ENCODE measurements at places on chromosomes 6 and 20.
A peak's percentile ranks its signal among the peaks of the same experiment; 100 is the strongest.

DNA sequence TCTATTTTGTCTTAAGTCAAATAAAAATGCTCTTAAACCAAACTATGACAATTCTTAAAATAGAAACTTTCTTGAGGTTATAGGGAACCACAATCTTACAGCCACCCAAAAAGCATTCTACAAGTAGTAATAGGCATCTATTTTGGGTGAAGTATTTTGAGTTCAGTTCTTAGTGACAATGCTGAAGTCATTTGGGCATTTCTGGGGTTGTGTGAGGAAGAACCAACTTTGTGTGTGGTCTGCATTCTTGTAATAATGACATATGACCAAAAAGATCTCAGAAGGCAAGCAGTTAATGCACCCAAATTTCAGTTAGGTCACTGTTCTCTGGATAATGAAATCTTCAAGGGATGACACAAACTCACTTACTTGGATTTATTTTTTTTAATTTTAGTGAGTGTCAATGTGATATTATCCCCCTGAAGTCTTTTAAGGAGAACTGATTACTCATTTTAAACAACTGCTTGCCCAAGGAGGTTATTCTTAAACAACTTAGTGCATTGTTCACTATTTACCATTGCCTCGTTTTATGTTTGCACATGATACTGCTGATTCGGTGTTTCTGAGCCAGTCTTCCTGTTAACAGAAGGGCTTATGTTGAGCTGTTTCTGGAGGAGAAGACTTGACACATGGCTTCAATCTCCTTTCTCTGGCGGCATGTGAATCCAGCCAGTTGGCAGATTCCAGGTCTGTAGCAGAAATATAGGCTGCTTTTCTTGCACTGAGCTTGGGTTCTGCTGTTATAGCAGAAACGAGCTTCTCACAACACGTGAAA lies 618.9 kb downstream of the BCKDHB start:
- peak; percentile 6 for DNase-seq

DNA sequence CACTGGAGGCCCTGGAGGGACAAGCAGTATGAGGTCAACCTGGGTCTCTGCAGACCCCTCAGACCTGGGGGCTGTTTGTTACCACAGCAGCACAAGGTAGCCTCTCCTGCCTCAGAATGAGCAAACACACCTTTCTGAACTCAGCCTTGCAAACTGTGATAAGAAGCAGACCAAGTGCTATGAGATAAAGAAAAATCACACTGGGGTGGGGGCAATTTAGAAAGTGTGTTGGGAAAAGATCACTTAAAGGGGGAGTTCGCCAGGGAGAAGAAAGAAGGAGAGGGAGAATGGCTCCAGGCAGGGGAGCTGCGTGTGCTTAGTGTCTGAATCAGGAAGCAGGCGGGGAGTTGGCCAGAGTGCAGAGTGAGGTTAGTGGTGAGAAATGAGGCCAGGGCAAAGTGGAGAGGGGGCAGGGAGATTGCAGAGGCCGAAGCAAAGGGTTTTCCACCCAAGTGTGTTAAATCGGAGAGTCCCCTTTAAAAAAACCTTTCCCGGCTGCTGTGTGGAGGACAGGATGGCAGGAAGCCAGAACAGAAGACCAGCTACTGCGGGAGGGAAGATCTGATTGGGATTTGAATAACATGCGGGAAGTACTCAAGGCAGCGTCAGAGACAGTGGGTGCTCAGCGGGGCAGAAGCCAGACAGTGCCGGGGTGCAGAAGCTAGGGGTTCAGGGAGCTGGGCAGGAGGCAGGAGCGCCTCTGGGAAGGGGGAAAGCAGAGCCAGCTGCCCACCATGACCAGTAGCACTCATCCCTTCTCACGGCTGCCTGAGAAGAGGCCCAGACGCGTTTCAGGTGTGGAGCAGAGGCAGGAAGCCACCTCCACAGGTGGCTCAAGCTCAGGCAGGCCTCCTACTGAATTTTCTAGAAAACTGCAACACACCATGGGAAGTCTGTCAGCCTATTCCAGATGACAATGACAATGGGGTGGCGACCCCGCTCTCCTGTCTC lies 9.0 kb downstream of the ADA start:
- peak; percentile 75 for DNase-seq

DNA sequence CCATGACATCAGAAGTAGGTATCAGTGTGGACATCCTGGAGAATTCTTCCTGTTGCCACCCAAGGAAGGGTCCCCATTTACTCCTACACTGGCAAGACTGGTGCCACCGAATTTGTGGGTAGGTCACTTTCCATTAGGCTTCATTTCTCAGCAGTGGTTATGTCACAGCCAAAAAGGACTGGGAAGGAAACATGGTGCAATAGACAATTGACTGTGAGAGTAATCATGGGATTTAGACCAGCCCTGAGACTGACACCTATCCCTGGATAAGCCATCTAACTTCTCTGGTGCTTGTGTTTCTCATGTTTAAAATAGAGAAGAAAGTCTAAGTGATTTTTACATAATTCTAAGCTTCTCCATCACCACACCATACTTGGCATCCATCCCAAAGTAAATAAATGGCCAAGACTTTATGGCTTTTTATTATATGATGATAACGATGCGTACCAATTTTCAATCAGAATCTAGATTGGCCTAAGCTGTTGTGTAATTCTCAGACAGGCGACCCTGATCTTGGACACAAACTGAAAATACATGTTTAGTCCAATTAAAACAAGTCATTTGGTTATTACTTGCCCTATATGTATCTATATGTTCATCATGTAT lies 10.2 kb downstream of the SMPDL3A start:
- no peak for DNase-seq

GRCh38 chr6:12844284-12845223 lies 128.0 kb downstream of the PHACTR1 start:
- peak; percentile 49 for DNase-seq

- DNase-seq, result no peak
Measured at GRCh38 chr20:34345402-34345736, 17.7 kb upstream of the ITCH start.

- DNase-seq, result no peak
Measured at GRCh38 chr20:51176876-51177275, 154.0 kb upstream of the KCNG1 start.

GRCh38 chr6:20610636-20611370 lies 76.5 kb downstream of the CDKAL1 start:
- no peak for DNase-seq

DNA sequence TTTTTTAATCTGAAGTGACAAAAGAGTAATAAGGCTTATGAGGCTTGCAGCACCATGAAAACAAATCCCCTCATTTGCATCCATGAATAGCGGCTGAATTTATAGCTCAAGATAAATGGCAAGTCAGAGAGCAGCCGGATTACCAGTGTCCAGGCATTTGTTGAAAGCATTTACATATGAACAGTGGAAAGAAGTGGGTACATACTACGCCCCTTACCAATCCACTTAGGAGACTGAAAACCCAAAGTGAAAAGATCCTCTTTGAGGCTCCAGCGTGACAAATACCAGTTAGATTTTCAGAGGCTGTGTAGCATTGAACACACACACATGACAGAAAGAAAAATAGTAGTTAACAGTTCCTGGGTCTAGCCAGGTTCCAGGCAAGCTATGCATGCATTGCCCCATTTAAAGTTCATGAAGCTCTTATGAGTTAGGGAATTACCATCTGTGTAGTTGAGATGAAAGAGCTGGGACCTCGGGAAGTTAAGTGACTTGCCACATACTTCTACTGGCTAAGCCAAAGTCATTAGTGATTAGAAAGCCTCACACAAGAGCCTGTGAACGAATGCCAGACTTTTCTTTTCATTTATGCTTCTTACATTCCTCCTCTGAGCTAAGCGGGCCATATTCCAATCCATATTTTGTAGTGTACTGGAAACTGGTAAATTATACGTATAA lies 28.3 kb upstream of the NHSL1 start:
- peak; percentile 58 for DNase-seq

DNA sequence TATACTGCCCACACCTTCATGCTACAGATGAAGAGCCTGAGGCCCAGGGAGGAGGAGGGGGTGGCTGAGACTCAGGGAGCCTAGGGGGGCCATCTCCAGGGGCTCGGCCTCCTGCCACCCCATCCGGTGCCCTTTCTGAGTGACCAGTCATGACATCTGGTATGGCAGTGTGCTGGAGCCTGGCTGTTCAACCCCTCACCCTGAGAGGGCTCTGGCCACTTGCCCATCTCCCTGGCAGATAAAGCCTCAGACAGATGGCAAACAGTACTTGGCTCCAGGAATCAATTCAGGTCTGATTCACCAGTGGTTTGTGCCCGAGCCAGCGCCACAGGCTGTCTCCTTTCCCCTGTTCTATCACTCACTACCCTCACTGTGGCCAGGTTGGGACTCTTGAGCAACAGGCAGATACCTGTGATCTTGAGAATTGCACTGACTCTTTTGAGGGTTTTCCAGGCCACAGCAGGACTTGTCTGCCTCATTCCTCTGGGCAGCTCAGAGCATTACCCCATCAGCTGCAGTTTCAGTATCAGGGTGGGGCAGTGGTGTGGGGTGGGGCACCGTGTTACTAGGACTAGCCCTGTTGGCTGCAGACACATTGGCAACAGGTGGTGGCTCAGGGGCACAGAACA lies 22.8 kb downstream of the SRSF3 start:
- no peak for DNase-seq

GRCh38 chr6:79713701-79714322 lies 82.7 kb downstream of the SH3BGRL2 start:
- peak; percentile 90 for DNase-seq

- DNase-seq, result no peak
Measured at GRCh38 chr20:52586660-52587059, 385.5 kb upstream of the TSHZ2 start.

DNA sequence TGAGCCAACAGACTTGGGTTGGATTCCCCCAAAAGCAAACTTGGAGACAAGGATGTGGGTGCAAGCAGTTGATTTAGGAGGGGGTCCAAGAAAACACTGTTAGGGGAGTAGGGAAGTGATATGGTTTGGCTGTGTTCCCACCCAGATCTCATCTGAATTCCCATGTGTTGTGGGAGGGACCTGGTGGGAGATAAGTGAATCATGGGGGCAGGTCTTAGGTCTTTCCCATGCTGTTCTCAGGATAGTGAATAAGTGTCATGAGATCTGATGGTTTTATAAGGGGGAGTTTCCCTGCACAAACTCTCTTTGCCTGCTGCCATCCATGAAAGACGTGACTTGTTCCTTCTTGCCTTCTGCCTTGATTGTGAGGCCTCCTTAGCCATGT lies 542.6 kb downstream of the DHX35 start:
- DNase-seq, result no peak

- no peak for DNase-seq
Measured at GRCh38 chr6:107647439-107647948, 157.6 kb downstream of the SOBP start.

- DNase-seq, result no peak
Measured at GRCh38 chr6:24330137-24330732, 27.6 kb downstream of the DCDC2 start.

DNA sequence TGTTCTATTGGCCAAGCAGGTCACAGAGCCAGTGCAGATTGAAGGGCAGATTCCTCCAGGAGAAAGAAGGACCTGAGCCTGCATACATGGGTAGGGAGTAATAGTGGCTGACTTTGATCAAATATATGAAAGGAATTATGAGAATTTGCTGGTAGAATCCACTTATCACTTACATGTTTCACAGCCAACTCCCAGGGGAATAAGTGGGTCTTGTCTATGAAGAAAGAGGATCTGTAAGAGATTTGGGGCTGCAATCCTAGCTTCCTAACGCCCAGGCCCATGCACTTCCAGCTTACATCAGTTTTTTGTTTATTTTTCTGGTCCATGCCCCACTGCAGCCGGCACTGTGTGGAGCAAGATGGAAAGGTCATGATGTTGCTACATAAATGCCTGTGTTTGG lies 107.9 kb upstream of the SYNDIG1 start:
- DNase-seq, result no peak

DNA sequence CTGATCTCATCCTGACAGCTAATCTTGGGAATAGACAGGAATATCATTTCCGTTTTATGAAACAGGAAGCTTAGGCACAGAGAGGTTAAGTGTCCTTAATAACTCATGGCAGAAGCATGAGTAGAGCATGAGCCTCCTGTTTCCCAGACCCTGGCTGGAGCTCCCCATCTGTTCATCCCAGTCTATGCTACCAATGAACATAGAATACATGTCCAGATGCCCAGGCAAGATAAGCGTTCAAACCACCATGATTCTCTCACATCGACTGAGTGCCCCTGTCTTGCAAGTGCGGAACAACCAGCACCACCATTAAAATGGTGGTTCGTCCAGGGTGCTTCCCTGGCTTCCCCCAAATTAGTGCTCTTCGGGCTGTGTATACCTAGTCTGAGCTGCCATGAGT lies 217.1 kb downstream of the FARS2 start:
- no peak for DNase-seq

DNA sequence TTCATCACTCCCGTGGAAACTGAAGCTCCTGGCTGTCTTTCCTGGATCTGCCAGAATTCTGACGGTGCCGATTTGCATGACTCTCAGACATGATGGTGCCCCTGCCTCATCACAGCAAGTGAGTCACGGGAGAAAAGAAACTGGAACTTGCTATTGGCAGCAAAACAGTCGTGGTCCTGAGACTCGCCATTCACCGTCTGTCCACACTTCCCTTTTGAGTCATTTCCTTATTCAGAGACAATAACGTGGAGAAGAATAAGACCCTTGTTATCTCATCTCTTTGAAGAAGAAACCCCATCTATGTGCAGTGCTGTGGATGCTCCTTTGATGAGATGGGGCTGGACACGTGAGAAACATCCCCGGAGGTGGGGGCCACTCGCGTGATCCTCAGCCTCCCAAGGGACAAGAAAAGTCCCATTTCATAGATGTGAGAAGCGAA lies 4.2 kb downstream of the GPR31 start:
- no peak for DNase-seq

DNA sequence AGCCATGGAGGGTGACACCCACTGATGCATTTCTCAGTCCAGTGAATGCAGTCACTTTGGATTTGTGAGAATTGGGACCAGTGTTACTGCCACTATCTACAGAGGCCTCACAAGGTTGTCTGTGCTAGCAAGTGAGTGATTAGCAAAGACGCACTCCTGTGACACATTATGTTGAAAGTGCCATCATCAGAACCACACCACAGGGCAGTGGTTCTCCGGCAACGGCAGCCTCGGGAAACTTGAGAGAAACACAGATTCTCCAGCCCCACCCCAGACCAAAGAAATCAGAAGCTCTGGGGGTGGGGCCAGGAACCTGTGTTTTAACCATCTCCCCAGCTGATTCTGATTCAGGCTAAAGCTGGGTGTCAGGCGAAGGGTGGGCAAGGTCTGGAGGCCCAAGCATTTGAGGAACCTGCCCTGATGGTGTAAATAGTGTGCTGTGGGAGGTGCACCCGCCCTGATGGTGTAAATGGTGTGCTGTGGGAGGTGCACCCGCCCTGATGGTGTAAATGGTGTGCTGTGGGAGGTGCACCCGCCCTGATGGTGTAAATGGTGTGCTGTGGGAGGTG lies 39.9 kb downstream of the TMEM242 start:
- DNase-seq, result no peak

DNA sequence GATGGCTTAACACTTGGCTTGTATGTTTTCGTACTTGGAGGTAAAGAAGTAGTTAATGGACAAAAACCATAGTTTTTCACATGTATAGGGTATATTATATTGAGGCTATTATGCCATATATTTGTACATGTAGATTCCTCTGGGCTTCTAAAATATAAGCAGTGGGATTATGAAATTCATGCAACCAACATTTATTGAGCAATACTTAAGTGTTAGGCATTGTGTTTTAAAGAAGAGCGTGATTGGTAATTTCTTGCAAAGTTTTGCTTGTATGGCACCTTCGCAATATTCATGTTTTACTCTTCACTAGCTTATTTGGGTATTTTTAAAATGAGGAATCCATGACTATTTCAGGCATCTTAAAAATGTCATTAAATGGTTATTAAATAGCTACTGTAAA lies 2.5 kb downstream of the TULP4 start:
- no peak for DNase-seq
